ENCODE measurements at places on chromosomes 4 and X.

DNA sequence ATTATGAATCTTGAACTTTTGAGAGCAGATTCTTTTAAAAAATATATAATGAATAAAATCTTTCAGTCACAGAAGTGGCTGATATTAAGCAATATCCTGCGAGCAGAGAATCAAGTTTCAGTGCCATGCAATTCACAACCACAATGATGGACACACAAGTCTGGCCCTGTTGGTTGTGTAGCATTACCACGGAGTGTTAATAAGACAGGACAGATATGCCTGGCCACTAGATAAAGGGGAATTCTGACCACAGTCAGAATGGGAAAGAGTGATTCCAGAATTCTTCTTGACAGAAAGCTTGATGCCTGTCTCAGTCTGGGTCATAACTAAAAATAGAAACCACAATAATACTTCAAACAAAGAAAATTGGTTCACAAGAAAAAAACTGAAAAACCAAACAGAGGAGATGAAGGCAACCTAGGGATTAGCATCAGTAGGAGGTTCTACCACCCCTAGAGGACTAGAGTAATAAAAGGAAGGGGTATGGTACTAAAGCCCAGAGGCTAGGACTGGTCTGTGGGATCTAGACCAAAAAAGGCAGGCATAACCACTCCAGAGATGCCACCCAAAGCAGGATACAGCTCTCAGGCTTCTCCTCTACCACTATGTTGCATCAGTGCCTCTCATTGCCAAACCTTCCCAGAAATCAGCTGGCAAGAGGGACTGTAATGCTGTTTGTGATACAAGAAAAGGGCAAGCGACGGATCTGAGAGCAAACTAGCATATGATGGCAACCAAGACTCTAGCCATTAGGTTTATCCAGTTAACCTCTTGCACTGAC lies 59.0 kb downstream of the RNF150 start:
- DNase-seq = no peak

DNA sequence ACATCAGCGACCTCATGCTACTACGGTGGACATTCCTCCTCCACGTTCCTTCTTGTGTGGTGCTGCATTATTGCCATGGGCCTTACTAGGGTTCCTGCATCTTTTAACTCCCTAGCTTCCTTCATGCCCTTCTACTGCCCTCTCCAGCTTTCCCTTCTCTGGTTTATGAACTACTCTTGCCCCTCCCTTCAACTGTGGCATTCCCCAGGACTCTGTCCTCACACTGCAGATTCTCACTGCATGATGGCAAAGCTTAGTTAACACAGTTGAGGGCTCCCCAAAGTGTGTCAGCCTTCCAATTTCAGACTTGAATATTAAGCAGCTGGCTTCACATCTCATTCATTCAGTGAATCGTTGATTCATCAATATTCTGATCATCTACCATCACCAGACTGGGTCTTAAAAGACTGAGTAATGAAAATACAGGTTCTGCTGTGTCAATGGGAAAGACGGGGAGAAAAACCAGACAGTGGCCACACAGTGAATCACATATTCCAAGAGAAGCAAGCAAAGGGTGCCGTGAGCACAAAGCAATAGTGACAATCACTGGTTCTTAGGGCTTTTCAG lies 53.0 kb downstream of the ZFX start:
- no peak for DNase-seq

GRCh38 chr4:113637823-113638561 lies 123.5 kb downstream of the CAMK2D start:
- DNase-seq = no peak

DNA sequence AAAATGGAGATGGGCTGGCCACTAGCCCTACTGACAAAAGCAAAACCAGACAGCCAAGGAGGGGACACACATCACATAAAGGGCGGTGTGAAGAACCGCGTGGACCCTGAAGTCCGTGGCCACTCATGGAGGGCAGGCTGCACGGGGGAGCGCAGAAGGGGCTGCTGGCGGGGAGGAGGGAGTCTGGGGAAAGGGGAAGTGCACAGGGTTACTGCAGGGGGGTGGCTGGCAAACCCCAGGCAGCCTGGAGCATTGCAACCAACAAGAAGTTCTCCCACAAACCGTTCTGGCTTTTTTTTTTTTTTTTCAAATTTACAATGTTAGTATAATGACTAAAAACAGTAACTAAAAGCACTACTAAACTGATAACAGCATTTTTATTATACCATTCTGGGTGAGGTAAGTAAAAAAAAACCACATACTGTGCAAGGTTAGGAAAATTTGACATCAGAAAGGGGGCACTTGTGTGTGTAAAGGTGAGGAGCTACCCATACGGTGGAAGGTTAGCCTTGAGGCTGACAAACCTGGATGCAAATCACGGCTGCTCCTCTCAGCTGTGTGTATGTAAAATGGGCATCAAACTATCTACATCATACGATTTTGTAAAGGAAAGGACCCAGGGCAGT lies 87.1 kb downstream of the TSPAN5 start:
- no peak for DNase-seq

DNA sequence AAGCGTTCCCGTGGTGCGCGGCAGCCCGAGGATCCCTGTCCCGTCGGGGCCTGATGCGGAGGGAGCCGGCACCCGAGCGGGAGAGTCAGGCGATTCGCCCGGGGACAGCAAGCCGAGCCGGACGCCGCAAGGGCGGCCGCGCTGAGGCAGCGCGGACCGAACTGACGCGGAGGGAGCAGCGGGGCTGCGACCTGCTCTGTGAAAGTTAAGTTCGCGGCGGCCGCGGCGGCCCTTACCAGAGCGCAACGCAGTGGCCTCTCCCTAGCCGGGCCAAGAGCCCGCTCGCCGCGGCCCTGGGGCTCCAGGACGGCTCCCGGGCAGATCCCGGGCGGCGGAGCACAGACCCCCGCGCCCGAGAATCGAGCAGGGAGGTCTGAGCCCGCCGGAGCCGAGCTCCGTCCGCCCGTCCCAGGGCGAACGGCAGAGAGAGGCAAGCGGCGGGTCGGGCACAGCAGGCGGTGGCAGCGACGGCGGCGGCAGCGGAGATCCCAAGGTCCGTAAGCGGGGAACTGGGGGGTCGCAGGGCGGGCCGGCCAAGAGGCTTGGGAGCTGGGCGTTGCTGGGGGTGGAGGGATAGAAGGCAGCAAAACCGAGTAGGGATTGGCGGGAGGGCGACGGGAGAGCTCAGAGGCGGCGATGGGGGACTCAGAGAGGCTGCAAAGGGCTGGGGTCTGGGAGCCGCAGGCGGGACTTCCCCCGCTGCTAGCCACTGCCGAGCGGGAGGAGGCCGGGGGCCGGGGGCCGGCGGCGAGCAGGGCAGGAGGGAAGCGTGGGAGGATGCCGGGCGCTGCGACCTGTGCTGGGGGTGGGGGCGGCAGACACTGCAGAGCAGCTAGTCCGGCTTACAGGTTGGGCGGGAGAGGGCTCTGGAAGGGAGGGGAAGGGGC lies 1.0 kb downstream of the GPR50 start:
- no peak for DNase-seq

- no peak for DNase-seq
Observed at GRCh38 chr4:54659313-54659712, 1.6 kb downstream of the KIT start.

GRCh38 chr4:74335341-74336021 lies 27.2 kb downstream of the EPGN start:
- no peak for DNase-seq

DNA sequence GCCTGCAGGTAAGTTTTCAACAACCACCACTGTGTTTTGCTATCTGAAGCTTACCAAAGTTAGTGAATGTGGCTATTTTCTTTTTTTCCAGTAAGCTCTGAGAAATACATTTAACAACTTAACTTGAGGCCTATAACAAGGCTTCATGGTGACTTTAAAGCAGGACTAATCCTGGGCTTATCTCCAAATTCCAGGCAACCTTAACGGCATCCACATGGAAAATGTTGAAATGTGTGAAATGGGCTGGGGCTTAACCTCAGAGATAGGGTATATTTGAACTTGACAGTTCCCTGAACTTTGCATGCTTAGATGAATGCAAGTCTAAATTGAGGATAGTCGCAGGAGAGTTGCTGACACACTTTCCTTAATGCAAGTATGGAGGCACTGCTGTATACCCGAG lies 539.2 kb downstream of the GALNTL6 start:
- no peak for DNase-seq

Data from stimulated activated CD4-positive, alpha-beta T cell treated with anti-CD3 and anti-CD28 coated beads, Interleukin-1b, Interleukin-23, amount 100 ng/mL, for 1 hour (primary cell).